Dorsolateral prefrontal cortex (tissue), 122 donors: ENCODE measurements at places on chromosomes 1 and 21.

GRCh38 chr1:37853157-37853556, 6.2 kb downstream of the MTF1 start:
- DNase-seq, result no peak

GRCh38 chr1:7585216-7585907, 185.7 kb upstream of the VAMP3 start:
- DNase-seq, result no peak

DNA sequence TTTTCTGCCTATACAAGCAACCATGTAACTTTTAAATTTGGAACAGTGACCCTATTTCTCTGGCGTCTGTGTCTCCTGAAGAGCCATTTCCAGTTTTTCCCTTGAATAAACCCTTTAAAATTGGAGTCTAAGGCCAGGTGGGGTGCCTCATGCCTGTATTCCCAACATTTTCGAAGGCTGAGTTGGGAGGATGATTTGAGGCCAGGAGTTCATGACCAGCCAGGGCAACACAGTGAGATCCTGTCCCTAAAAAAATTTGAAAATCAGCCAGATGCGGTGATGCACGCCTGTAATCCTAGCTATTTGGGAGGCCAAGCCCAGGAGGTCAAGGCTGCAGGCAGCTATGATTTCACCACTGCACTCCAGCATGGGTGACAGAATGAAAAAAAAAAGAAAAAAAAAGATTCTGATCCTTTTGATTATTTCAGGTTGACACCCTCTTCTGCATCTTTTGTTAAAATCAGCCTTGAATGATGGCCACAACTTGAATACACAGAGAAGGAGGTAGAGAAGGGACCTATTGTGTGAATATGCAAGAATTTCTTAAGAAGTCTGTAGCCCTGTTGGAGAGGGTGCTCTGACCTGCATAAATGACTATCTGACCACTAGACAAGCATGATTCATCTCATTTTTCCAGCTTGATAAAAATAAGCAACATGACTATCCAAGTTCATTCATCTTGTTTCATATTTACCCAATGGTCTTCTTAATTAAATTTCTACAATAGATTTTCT, 40.2 kb upstream of the PARP1 start:
- DNase-seq, result no peak

DNA sequence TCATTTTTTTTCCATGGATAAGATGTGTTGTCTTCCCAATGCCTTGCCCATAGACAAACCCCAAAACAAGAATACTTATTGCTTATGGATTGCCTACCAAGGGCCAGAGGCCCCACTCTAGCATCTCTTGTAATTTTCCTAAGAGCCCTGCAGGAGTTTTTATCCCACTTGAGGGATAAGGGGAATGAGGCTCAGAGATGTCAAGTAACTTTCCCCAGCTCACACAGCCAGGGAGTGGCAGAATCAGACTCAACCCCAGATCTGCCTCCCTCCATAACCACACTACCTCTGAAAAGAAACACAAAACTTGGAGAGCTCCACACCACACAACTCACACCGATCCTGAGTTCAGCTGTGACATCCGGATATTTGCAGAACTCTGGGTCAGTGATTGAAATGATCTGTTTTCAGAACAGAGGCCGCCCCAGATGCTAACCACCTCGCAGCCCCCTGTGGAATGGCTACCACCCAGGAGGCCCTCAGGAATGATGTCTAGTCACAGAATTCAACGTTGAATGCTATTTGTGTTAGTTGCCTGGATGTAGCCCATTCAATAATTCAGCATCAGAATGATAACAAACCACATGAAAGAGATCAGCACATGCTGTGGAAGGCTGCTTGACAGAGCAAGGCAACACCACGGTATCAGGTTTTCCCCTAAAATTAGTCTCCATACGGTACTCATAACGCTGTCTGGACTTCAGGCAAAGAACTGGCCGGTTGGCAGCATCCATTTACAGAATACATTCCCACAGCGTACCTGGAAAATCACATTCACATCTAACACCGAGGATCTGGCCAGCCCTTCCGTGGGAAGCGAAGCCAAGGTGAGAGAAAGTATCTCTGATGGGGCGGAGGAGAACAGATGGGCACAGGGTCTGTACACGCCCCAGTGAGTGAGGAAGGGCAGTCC, 231.9 kb downstream of the TOMM20 start:
- DNase-seq, result no peak

GRCh38 chr1:38867208-38867607, 5.9 kb downstream of the MYCBP start:
- DNase-seq, result no peak

DNA sequence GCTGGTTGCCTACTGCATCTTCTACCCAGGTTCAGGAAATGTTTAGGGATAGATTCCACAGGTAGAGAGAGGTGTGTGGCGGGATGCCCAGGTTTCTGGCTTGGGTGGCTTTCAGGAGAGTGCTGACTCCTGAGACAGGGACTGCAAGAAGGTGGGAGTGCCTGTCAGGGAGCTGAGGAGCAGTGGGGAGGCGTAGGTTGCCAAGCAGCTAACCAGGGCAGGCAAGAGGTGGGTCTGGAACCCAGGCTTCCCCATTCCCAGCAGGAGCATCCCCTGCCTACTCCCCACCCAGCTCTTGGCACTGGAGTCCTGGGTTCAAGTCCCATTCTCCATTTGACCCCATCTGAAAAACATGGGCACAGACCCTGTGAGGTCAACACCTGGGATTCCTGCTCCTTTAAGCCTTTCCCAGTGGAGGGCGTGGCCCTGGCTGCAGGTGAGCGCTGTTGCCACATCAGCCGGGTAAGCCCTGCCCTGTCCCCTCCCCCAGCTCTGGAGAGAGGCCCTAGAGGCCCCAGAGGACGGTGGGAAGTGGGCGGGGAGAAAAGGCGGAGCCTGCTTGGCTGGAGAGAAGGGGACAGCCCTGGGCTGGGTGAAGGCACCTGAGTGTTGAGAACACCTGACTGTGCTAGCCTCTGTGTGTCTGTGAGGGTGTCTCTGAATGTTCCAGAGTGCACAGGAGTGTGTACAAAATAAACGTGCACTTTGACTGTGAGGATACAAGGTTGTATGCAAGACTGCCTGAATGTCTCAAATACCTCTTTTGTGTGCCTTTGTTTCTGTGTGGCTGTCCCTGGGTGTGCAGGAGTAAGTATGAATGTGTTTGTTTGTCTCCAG, 14.0 kb upstream of the SYNC start:
- DNase-seq, result no peak
